ENCODE measurements at places on chromosomes 6 and 20. TPM values are rescaled to one million over a fixed set of nuclear protein-coding genes. Genes with fewer than 3 reads are reported as not detected.

SLC32A1 gene
- total RNA-seq, result not detected

ZSCAN31 gene
- 10.7 TPM for total RNA-seq

F13A1 gene
- total RNA-seq, result not detected

LST1 gene
- not detected for total RNA-seq

TRIM10 gene
- total RNA-seq, result not detected

UNC5CL gene
- total RNA-seq, result 0.58 TPM

GRIK2 gene
- total RNA-seq, result 0.55 TPM

DNA sequence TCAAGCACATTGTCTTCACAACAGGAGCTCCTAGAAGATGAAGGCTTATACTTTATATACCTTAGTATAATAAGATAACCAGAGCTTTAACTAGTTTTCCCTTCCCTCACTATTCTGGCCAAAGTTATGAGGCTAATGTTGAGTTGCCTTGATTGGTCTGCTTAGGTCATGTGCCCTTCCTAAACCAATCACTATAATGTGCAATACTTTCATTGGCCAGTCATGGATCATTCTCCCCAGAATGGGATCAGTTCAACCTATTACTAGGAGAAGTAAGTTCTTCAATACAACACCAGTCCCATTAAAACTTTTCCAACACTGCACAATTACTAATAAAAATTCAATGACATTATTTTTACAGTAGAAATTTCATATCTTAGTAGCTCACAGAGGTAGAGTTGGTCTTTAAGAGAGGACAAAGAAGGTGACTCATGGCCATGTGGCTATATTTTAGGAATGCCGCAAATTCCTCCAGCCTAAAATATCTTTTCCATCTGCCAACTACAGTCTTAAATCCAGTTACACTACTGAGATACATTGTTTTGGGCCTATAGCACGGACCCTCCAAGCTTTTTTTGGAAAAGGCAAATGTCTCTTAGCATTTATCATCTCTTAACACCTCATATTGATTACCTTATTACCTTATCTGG lies 12.5 kb upstream of the POU3F2 start:
- no peak overlapping the region for H3K27ac ChIP-seq
- no peaks in the 10 kb centered on the region for H3K4me1 ChIP-seq
- DNase-seq, result no peak

- H3K4me3 ChIP-seq, result no peak overlapping the region
- peaks cover 6% of the 10 kb centered on the region for H3K36me3 ChIP-seq
- H3K4me1 ChIP-seq, result no peaks in the 10 kb centered on the region
- DNase-seq, result no peak
- H3K27ac ChIP-seq, result no peak overlapping the region
- H3K27me3 ChIP-seq, result no peaks in the 10 kb centered on the region
These were observed 75.7 kb downstream of the REPS1 start for GRCh38 chr6:138912308-138912707.

DNA sequence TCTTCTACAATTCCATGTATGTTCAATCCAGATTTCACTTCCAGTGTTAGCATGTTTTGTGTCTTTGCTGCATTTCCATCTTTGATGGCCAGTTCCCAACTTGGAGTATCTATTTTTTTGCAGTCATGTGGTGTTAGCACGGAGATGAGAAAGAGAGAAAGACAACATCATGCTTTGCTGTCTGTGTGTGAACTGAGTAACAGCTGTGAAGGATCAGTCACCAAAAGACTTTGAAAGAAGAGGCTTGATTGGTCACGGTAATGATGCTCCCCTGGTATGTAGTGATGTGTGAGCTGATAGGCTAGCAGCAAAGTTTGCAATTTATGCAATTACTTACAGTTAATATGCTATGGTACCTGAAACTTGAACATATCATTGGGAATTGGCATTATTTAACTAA lies 731.3 kb upstream of the NRSN1 start:
- no peaks in the 10 kb centered on the region for H3K36me3 ChIP-seq
- no peak overlapping the region for H3K4me3 ChIP-seq
- no peak overlapping the region for H3K27ac ChIP-seq
- DNase-seq, result no peak
- no peaks in the 10 kb centered on the region for H3K27me3 ChIP-seq
- no peaks in the 10 kb centered on the region for H3K4me1 ChIP-seq

Data from PC-3 (cell line).